ENCODE measurements at places on chromosomes 4 and X.

- no peak for DNase-seq
Observed at GRCh38 chrX:104255465-104255864, 732 bp upstream of the ESX1 start.

DNA sequence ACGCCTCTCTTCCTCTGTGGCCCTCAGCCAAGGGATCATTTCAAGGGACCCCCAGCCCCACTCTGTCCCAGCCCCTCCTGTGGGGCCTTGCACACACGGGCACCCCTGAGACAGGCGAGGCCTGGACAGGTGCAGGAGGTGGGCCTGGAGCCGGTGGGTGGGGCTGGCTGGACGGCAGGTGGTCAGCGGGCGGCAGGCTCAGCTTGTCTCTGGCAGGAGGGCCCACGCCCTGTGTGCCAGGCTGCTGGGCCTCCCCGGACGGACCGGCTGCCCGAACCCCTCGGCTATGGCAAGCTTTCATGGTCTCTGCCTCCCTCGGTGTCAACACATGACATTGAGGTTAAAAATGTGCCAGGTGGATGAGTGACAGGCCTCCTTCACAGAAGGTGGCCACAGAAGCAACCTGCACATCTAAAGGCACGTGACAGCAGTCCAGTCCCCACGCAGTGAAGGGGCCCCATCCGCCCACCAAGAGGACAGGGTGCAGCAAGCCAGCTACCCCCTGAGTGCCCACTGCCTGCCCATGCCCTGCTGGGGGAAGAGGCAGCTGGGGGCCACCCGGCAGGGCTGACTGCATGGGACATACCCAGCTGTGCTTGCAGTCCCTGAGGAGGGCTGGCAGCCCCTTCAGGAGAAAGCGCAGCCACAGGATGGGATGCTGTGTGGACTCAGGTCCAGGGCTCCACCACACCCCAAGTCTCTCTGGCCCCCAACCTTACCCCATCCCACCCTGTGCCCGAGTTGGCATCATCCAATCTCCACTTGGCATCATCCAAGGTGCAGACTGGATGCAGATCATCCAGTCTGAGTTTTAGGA, 109.3 kb downstream of the FAM53A start:
- DNase-seq = no peak

GRCh38 chr4:113958766-113959538, 20.5 kb downstream of the ARSJ start:
- no peak for DNase-seq

GRCh38 chrX:70470850-70471289, 26.2 kb downstream of the DLG3 start:
- DNase-seq = no peak

DNA sequence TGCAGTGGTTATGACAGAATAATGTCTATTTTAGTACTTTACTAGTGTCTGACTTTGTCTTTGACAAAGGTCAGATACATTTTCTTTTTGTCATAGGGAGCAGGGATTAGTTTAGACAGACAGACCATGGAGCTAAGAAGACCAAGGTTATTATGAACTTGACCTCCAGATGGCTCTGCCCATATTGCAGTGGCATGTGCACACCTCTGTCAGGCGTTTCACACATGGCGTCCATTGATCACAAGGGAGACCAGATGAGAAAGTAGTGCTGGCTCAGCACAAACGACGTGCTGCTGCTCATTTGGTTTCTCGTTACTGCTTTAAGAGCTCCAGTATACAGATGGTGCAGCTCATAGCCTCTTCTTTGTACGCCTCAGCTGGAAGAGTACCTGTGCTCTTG, 56.3 kb upstream of the HPSE start:
- DNase-seq = no peak

GRCh38 chr4:84070289-84070688, 428.8 kb downstream of the NKX6-1 start:
- DNase-seq = no peak

DNA sequence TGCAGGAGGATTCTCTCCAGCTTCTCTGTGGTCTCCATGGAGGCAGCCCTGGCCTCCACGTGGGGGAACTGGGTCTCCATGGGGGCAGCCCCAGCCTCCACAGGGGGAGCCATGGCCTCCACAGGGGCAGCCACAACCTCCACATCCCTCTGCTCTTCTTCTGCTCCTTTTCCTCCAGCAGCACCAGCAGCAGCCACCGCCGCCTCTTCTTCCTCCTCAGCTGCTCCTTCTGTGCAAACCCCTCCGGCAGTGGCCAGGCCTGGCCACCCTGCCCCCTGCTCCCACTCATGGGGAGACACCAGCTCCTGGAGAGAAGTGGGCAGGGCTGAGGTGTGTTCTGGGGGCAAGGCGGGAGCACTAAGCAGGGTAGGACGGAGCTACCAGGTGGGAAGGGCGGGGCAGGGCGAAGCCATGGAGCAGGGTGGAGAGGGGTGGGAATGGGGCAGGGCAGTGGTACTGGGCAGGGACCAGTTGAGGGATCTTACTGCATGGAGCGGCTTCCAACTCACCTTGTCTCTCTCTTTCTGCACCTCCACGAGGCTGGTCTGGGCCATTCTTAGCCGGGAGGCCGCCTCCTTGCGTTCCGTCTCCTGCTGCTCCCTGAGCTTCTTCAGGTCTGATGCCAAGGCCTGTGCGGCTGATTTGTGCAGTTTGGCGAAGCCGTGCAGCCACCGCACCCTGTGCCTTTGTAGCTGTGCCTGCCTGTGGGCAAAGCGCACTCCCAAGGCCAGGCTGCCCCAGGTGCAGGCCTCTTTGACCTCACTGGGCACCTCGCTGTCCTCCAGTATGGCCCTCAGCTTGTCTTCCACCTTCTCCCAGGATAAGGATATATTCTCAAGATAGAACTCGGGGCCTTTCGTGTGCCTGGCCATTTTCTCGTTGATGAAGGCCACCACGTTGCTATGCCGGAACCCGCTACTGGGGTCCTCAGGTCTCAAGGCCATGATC, 766 bp downstream of the TEX13A start:
- DNase-seq = no peak

GRCh38 chr4:17851959-17852358, 41.2 kb downstream of the NCAPG start:
- DNase-seq = no peak

GRCh38 chr4:26238778-26239679, 81.8 kb upstream of the RBPJ start:
- DNase-seq = no peak

GRCh38 chr4:6443035-6444023, 29.1 kb downstream of the PPP2R2C start:
- no peak for DNase-seq

GRCh38 chrX:105553118-105553517, 269.2 kb upstream of the NRK start:
- DNase-seq = no peak

DNA sequence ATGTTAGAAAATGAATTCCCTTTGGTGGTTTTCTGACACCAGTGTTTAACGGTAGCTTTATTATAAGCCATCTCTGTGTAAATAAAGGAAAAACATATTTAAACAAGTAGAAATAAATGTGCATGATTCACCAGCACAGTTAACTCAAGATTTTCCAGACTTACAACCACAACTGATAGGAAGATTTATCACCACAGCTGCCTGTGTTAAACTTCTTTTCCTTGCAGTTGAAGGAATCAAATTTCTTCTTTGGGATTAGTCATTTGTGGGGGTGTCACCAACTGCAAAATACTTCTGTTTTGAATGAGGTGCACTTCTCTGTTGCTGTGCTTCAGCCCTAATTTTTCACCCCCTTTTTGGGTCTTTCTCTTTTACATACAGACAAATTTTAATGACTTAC, 128.1 kb upstream of the STK26 start:
- DNase-seq = no peak

GRCh38 chrX:46575991-46576392, 2.4 kb downstream of the CHST7 start:
- no peak for DNase-seq

- DNase-seq = no peak
Observed at GRCh38 chr4:8727546-8728510, 135.3 kb downstream of the CPZ start.

GRCh38 chrX:46643636-46644035, 70.1 kb downstream of the CHST7 start:
- DNase-seq = no peak

GRCh38 chr4:2186133-2186864, 55.6 kb downstream of the HAUS3 start:
- no peak for DNase-seq

- DNase-seq = no peak
Observed at GRCh38 chr4:176309046-176309445, 10.7 kb upstream of the SPCS3 start.

- no peak for DNase-seq
Observed at GRCh38 chr4:28479666-28480065, 1619.0 kb downstream of the STIM2 start.

DNA sequence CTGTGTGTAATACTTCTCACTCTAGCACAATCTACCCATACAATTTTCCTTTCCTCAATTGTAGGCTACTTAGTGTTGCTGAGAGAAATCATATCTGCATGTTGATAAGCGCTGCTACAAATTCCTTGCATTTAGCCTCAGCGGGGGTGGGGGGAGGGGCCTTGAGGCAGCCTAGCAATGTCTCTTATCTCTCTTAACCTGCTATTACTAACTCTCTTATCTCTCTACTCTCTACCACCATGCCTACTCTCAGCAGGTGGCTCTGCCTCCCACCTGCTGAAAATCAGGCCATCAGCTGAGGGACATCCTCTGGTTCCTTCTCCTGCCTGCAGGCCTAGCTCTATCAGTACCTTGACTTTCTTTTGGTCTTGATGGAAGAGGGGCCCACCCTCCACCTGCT, 98.9 kb downstream of the GPR82 start:
- DNase-seq = no peak

- no peak for DNase-seq
Observed at GRCh38 chrX:7059214-7059838, 88.2 kb upstream of the STS start.

DNA sequence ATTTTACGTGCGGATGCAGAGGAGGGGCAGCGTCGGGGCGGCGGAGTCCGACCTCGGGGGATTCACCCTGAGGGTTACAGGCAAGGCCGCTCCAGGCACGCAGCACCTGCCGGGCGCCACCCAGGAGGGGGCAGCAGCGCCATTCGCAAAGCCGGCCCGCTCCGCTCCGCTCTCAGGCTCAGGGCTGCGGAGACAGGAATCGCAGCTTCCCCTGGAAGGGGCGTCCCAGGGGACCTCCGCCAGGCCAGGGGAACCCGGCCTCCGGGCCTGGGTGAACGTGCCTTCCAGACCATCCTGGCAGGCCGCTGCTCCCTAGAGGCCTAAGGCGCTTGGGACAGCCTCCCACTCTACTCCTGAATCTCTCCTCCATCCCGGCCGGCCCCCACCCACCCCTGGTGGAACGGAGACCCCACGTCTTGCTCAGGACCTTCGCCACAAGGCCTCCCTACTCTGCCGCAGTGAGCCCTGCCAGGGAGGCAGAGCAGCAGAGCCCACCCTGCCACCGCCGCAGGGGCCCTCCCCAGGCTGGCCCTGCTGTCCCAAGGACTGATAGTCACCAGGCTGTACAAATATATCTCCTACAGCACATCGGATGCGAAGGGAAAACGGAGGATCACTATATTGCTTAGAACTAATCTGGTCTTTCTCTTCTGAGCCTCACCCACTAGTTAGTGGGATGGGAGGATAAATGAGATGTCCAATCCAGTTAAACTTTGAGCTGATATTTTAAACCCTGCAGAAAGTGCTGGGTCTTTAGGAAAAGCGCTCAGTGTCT, 115.0 kb downstream of the SMIM20 start:
- DNase-seq = peak; percentile 31

DNA sequence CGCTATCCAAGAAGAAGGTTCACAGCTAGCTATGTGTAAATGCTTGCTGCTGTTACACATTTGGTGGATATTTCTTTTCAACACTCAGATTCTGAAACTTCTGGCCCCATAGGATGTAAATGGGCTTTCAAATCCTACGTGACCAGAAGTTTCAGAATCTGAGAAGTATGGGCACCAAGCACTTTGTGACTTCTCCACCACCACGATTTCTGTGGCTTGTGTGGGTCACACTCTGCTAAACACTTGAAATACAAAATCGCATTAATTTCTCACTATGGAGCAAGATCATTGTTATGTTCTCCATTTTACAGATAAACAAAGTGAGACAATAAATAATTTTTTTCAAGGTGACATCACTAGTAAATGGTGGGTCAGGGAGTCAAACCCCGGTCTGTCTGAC, 259.4 kb upstream of the JADE1 start:
- no peak for DNase-seq

DNA sequence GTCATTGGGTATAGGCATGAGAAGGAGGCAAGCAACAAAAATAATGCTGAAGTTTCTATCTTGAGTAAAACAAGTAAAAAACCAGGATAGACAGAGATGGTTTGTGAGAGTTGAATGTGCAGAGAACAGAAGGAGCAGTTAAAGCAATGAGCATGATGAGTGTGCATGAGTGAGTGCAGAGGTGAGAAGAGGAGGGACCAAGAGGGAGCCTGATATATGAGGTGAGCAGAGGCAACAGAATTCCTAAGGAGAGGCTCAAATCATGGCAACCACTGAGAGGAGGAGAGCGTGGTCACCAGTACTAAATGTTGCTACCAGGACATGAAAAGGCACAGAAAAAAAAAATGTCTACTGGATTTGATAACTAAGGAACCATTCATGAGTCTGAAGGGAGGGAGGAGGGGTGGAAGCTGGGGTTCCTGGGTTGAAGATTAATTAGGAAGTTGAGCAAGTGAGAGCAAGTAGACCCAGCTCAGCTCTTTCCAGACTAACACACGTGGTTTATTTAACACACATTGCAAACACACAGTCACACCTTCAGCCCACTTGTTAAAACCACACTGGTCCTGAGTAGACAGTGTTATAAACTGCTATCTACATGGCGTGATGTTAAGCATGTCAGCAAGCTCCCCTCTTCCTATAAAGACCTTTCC, 69.0 kb upstream of the IQCM start:
- no peak for DNase-seq

DNA sequence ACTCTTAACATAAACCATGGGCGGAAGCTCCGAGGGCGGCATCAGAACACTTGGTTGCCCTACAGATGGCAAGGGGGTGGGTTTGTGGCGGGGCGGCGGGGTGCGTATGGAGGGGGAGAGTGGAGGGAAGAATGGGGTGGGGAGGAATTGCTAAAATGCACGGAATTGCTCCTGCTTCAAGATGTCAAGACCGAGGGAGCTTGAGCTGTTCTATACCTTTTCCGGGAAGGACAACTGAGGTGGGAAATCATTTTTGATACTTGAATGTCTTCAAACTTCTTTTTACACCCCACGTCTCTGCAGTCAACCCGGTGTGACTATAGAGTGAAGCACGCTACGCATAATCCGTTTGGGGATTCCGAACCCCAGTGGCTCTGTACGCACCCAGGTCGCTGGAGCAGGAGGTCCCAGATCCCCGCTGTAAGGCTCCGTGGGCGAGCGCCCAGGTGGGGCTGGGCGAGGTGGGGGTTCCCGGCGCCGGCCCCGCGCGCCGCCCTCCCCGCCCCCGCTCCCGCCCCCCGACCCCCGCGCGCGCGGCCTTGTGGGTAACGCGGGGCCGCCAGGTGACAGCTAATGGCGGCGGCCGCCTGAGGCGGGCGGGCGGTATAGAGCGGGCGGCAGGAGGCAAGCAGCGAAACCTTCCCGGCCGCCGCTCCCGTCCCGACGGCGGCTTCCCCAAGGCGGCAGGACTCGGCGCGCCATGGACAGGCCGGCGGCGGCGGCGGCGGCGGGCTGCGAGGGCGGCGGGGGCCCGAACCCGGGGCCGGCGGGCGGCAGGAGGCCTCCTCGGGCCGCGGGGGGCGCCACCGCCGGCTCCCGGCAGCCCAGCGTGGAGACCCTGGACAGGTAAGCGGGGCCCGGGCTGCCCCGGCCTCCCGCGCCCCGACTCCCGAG, at the start of gene MTMR1:
Gene MTMR1 (plus strand): TSS at position 566 of the 894 bp plus-strand sequence. CDS start 135 bp downstream, at position 701.
- peak; percentile 17 for DNase-seq

All from stimulated activated CD8-positive, alpha-beta memory T cell treated with anti-CD3 and anti-CD28 coated beads, Interleukin-4, amount 100 ng/mL, for 4 hours (primary cell).